ENCODE measurements at places on chromosomes 12 and 14.

- DNase-seq = no peak
Observed at GRCh38 chr12:115426732-115427131, 742.8 kb upstream of the TBX3 start.

DNA sequence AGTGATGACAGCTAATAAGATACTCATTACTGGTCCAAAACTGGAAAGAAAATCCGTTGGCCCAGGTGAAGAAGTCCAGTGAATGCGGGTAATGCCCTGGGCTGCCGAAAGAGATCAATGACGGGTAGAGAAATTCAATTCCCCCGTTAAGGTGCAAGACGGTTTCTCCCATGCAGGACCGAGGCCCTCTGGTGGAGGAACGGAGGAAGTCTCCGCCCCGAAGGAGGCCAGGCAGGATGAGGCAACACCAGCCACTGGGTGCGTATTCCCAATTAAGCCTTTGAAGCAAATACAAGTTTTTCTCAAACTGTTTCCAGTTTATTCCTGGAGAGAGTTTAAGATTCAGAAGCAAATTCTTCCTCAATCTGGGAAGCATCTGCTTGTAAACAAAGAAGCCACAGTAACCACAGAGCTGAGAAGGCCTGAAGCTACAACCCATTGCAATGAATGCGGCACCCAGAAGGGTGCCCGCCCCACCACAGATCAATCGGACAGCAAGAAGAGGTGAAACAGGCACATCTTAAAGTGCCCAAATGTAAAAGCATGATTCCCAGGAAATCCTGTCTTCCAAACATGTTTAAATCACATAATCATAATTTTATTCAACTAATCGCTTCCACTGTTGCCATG lies 118.5 kb downstream of the TTC7B start:
- peak; percentile 41 for DNase-seq

DNA sequence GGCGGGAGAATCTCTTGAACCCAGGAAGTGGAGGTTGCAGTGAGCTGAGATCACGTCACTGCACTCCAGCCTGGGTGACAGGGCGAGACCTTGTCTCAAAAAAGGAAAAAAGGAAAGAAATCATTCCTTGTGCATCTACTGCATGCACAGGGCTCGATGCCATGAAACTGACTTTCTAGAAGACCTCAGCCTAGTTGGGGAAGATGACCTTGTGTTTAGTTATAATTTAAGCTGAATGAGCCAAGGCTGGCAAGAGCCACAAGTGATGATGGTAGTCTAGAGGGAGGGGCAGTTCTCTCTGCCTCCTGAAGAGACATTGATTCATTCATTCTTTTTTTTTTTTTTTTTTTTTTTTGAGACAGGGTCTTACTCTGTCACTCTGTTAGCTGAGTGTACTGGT lies 24.2 kb downstream of the ACACB start:
- DNase-seq = no peak

DNA sequence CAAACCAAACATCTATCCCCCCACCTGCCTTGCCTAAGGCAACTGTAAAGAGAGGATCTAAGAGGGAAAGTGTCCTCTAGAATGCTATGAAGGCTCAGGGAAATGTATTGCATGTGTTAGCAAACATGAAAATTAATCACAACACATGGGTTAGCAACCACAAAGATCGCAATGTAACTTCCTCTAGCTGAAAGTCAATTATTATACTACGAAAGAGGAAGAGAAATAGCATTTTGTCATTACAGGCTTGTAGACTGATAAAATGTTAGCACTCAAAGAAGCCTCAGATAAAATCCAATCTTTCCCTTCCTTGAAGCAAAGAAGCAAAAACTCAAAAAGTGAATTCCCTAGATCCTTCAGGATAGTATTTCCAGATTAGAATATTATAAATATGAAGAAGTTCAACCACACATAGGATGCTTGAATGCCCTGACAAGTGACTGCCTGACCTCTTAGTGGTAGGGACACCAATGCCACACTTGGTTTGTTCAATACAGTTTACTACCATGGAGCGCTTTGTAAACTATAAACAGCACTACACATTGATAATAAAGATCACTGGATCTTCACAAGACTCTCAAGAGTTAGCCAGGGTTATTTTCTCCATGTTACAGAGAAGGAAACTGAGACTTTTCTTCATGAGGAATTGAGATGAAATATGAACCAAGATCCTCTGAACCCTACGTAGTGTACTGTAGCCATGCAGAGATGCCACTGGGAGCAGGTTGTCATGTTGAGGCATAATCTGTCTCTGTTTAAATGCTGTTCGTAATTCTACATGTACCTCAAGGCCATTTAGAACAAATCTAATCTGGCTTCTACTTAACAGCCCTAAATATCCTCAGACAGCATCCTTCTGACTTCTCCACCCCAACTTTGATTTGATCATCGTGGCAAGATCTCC lies 100.7 kb downstream of the ITPR2 start:
- no peak for DNase-seq

- no peak for DNase-seq
Observed at GRCh38 chr14:51516706-51517395, 134.9 kb upstream of the FRMD6 start.

DNA sequence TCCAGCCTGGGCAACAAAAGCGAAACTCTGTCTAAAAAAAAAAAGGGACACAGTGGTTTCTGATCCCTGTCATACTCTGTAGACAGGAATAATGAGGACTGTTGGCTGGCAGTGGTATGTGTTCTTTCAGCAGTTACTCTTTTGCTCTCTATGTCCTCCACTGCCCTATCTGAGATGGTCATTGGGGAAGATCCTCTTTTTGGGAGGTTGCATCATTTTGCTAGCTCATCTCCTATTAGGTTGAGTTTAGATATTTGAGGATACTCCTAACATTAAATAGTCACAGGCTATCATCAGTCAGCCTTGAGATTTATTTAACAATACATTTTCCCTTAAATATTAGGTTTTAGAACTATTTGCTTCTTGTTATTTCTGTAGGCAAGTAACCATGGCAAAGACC lies 5.9 kb upstream of the CCDC91 start:
- DNase-seq = no peak

DNA sequence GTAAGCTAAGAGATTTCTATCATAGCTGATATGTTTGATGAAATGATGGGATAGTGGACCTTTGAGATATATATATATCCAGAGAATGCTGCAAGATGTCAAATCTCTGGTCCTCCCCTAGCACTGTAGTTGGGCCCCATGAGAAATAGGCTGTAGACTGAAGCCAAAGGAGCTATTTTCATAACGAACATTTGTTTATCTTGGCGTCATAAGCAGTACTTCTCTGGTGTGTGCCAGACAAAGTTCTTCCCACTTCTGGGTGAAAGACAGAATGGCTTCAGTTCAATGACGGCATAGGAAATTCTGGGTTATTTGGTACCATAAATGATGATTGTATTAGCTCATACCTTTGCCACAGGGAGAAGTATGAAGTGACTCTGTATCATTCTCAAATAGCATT lies 534.3 kb downstream of the SOX5 start:
- no peak for DNase-seq

DNA sequence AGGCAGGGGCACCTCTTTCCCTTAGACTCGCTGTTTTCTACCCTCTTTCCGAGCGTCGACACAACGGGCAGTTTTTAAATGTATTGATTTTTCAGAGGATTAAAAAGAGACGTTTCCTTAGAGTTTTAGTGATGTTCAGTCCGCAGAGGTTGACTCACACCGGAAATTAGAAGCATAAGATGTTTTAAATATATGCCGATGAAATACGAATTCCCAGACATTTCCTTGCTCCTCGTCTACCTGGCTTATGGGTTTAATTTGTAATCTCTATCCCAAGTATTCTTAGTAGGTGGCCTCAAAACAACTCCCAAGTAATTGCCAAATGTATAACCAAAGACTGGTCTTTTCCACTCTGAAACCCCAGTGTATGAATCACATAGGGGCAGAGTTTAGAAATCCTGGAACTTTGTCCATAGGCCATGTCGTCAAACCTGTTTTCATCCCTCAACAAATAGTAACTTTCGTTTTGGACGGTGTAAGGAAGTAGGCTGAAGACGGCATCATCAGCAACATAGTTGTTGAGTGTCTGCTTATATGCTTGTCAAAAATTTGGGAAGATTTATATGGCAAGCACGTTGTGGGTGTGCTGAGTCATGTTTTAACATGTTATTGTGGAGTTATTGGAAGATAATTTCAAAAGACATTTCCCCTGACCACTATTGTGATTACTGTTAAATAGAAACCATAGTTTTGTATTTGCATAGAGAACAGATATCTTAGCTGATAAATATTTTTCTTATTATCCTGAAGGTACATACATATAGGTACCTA lies 824 bp downstream of the TBK1 start:
- peak; percentile 39 for DNase-seq

GRCh38 chr12:120121766-120122293 lies 5.3 kb upstream of the RAB35 start:
- no peak for DNase-seq

DNA sequence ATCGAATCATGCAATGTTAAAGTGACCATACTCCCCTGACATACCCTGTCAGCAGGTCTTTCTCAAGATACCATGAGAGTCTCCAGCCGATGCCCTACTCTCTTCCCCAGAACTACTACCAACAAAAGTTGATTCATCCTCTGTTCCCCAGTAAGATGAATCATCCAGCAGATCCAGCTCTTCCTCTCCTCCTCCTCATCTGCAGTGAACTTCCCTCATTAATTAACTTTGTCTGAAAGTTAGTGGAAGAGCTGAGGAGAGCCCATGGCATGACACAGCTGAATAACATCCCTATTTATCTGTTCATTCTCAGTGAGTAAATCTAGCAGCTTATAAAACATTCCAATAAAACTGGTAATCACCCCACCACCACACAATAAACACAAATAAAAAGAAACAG lies 213.4 kb downstream of the EGLN3 start:
- DNase-seq = no peak

GRCh38 chr12:94112121-94112520 lies 36.3 kb upstream of the PLXNC1 start:
- DNase-seq = peak; percentile 61

GRCh38 chr12:12533238-12533829 lies 29.3 kb downstream of the DUSP16 start:
- DNase-seq = no peak

DNA sequence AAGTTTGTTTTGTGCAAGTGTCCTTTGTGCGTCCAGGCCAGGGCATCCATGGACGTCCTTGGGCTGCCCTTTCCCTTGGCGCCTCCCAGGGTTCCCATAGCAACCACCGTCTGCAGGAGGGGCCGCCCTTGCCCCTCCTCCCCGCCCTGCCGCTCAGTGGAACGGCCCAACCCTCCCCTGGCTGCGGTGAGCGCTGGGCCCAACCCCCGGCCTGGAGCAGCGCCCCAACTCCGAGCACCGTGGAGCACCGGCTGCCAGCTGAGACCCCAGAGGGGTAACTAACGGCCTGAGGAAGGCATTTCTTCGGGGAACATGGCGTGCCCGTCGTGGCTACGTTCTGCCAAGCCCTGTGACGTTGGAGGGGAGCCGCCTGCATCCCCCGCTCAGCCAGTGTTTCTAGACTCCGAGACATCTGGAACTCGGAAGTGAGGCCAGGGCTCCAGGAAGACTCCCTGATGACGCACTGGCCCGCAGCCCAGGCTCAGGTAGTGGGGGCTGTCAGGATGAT lies 5.3 kb upstream of the ACACB start:
- DNase-seq = peak; percentile 51

DNA sequence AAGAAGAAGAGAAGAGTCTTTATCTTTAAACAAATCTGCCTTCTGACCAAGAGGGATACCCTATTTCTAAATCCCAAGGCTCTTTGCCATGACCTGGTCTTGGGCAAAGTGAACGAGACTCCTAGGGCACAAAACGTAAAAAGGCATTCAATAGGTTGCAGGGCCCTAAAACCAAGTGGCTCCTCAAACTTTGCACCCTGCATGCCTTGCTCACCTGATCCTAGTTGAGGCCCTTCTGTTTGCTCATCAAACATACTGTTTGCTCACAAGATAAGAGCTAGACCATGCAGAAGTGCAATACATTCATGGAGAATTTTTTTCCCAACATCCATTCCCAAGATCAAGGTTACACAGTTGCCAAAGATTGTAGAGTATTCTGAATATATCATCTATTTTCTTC lies 7.9 kb upstream of the PRH1 start:
- no peak for DNase-seq

DNA sequence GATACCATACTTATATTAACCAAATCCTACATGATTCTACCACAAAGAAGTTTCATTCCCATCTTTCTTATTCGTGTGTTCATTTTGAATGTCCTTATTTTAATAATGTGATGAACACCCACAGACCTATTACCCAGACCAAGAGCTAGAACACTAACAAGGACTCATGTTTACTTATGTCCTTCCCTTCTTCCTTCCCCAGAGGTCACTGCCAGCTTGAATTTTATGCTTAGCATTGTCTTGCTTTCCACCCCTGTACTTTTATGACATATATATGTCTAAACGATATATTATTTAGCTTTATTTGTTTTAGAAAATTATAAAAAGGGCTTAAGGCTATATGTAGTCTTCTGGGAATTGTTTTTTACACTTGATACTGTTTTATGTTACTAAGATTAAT lies 238.6 kb downstream of the LRIG3 start:
- DNase-seq = no peak

- DNase-seq = no peak
Observed at GRCh38 chr14:89202413-89203190, 214.4 kb downstream of the FOXN3 start.

GRCh38 chr14:95340201-95340697 lies 20.5 kb upstream of the CLMN start:
- DNase-seq = no peak
